ENCODE measurements at places on chromosomes 5 and 9. TPM values are rescaled to one million over a fixed set of nuclear protein-coding genes. Genes with fewer than 3 reads are reported as not detected.

- H3K27me3 ChIP-seq, result no peaks in the 10 kb centered on the region
- DNase-seq, result no peak
- no peak overlapping the region for H3K27ac ChIP-seq
These were observed 307.1 kb downstream of the PRR16 start for GRCh38 chr5:120771202-120771601.

DNA sequence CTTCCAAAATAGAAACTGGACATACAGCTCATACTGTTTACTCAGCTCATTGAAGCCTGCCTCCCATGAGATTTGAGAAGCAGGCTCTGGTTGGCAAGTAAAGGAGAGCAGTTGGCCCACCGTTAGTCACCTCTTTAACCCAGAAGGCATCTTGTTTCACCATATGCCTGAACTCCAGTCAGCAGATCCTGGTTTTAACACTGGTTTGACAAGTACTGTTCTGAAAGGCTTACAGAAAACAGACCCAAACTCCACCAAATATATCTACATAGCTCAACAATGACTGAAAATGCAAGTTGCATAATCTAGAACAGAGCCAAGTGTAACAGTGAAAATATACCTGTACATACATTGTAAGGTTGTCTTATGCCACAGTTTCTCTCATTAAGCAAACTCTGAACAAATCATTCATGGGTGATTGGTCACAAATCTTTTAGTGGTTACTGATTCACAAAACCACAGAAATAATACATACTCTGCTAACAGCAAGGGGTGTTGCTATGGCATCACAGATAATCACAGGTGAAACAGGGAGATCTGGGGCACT is 198.8 kb downstream of the BNC2 start:
- no peak overlapping the region for H3K27ac ChIP-seq
- H3K27me3 ChIP-seq, result no peaks in the 10 kb centered on the region
- no peaks in the 10 kb centered on the region for H3K36me3 ChIP-seq
- no peak for DNase-seq
- no peak overlapping the region for H3K4me3 ChIP-seq
- H3K4me1 ChIP-seq, result no peaks in the 10 kb centered on the region

DNA sequence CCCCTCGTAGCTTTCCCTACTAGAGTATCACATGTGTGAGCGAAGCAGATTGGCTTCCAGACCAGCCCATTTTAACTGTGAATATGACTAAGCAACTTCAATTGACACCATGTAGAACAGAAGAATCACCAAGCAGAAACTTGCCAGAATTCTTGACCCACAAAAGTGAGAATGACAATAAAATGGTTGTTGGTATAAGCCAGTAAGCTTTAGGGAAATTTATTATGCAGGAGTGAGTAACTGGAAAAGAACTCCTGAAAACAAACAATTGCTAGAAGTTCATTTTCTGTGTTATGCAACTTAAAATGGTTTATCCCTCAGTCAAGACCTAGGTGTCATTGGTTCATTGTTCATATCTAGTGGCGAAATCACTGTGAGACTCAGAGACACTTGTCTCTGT is 303.1 kb downstream of the DMRT2 start:
- H3K4me3 ChIP-seq, result no peak overlapping the region
- H3K27ac ChIP-seq, result no peak overlapping the region
- no peaks in the 10 kb centered on the region for H3K36me3 ChIP-seq
- no peak for DNase-seq
- no peaks in the 10 kb centered on the region for H3K27me3 ChIP-seq
- no peaks in the 10 kb centered on the region for H3K4me1 ChIP-seq

DNA sequence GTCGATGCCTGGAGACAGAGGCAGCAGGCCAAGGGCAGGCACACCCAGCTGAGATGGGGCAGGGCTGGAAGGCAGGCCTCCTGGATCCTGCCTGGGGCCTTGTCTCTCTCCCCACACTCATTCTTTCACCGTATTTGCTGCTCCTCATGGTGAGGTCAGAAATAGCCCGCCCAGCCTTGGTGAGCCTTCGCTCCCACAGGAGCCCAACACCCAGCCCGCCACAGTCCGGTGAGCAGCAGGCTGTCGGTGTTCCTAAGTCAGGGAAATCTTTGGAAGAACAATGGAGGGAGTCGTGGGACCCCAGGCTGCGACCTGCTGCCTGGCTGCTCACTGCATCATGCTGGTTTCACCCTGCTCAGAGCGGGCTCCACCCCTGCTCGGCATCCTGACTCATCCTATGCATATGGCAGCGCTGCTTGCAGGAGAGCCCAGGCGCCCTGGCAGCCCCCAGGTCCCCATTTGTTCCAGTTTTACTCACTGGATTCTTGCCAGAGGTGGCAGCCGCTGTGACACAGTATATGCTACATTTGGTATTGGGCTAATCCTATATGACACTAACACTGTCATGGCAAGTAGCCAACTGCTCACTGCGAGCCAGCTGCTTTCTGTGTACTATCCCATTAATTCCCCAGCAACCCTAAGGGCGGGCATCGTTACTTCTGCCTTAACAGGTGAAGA is 53.2 kb upstream of the NCS1 start:
- H3K4me3 ChIP-seq, result no peak overlapping the region
- H3K27ac ChIP-seq, result no peak overlapping the region
- DNase-seq, result no peak
- no peaks in the 10 kb centered on the region for H3K4me1 ChIP-seq

- no peaks in the 10 kb centered on the region for H3K4me1 ChIP-seq
- peaks cover under 1% of the 10 kb centered on the region for H3K27me3 ChIP-seq
- no peak overlapping the region for H3K27ac ChIP-seq
- DNase-seq, result peak; percentile 6
- no peak overlapping the region for H3K4me3 ChIP-seq
These were observed 188.5 kb downstream of the CACNA1B start for GRCh38 chr9:138066049-138066448.

GRCh38 chr9:111983484-111983908 is 86.9 kb downstream of the UGCG start:
- H3K27ac ChIP-seq, result no peak overlapping the region
- H3K4me3 ChIP-seq, result no peak overlapping the region
- H3K4me1 ChIP-seq, result peaks cover 25% of the 10 kb centered on the region
- DNase-seq, result no peak
- H3K27me3 ChIP-seq, result peaks cover 12% of the 10 kb centered on the region

DNA sequence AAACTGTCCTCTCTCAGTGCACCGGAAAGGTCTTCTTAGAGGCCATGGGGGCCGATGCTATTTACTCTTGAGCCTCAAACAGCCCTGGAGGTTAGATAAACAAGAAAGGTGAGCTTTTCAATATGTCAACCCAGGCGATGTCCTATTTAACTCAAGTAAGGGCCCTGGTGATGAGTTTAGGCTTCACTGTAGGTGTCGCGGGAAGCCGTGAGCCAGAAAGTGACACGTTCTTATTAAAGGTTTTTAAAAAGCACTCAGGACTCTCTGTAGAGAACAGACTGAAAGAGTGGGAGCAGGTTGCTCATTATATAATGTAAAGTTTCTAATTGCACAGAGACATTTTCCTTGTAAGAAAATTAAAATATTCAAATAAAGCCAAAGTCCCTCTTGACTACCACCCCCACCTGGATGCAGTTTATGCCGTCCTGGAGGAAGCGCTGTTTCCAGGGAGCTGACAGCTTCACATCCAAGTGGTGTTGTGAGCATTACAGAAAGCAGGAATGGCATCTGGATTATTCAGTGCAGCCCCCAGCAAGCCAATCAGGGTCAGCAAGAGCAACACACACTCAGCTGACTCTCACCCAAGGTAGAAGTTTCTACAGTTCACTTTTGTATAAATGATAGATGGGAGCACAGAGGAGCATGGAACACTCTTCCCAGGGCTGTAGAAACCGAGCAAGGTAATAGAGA is 280.3 kb downstream of the DRD1 start:
- H3K27ac ChIP-seq, result no peak overlapping the region
- H3K4me3 ChIP-seq, result no peak overlapping the region

GRCh38 chr5:112339761-112340160 is 79.3 kb downstream of the EPB41L4A start:
- no peaks in the 10 kb centered on the region for H3K27me3 ChIP-seq
- no peaks in the 10 kb centered on the region for H3K36me3 ChIP-seq
- no peaks in the 10 kb centered on the region for H3K4me1 ChIP-seq

DNA sequence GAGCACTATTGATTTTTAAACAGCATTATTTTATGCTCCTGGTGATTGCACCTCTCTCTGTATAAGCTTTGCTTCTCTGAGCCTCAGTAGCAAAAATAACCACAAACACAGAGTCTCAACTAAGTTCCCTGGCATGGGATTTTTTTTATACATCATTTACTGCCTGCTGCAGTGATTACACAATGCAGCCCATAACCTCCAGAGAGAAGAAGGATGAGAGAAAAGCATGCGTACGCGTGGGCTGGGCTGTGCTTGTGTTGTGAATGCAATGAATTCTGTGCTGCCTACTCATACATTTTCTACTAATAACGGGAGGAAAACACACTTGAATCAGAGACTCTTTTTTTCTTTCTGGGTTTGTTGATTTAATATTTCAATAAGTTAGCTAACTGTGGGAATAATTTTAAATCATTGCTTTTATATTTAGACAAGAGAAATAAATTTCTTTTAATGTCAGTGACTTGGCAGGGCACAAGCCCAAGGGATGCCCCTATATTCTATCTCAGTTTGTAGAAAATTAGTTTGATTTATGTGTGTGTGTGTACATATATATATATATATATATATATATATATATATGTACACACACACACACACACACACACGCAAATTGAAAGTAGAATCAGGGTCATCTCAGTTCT is 351.5 kb downstream of the MED10 start:
- H3K27ac ChIP-seq, result no peak overlapping the region
- no peak for DNase-seq
- no peaks in the 10 kb centered on the region for H3K36me3 ChIP-seq
- H3K4me3 ChIP-seq, result no peak overlapping the region
- no peaks in the 10 kb centered on the region for H3K27me3 ChIP-seq

- no peak overlapping the region for H3K27ac ChIP-seq
- no peak overlapping the region for H3K4me3 ChIP-seq
- H3K27me3 ChIP-seq, result no peaks in the 10 kb centered on the region
- no peak for DNase-seq
These were observed 9.0 kb downstream of the MTMR12 start for GRCh38 chr5:32303755-32304120.

GRCh38 chr5:172660974-172661373 is 19.9 kb downstream of the NEURL1B start:
- H3K4me1 ChIP-seq, result no peaks in the 10 kb centered on the region
- DNase-seq, result no peak
- peaks cover 3% of the 10 kb centered on the region for H3K36me3 ChIP-seq
- H3K27me3 ChIP-seq, result no peaks in the 10 kb centered on the region

The GABRA6 gene
- total RNA-seq, result not detected

The AK3 gene
- total RNA-seq, result 34.5 TPM

The ANKRD34B gene
- not detected for total RNA-seq

The UBLCP1 gene
- 32.9 TPM for total RNA-seq

The ZNF483 gene
- 2.9 TPM for total RNA-seq

The PCDHA3 gene
- not detected for total RNA-seq
